ENCODE measurements at places on chromosomes 3 and 15.

GRCh38 chr3:18111796-18112232 lies 313.3 kb downstream of the SATB1 start:
- no peak for DNase-seq

- no peak for DNase-seq
These were observed 5.7 kb downstream of the HMG20A start for GRCh38 chr15:77426377-77426776.

DNA sequence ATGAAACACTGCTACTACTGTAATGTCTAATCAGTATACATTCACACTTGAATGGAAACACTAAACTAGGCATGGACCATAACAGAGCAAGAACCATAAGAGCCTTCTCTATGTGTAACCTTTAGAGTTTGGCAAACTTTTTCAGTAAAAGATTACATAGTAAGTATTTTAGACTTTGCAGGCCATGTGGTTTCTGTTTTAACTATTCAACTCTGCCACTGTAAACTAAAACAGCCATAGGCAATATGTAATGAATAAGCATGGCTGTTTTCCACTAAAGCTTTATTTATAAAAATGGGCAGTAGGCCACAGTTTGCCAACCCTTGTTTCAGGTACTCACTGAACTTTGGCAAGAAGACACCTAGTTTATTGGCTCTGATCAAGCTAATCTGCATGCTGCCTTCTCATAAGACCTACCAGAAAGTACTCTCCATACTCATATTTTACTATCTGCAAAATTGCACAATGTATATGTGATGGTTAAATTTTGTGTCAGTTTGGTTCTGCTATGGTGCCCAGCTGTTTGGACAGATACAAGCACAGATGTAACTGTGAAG lies 46.0 kb downstream of the UACA start:
- no peak for DNase-seq

GRCh38 chr3:9207116-9207763 lies 42.2 kb downstream of the SRGAP3 start:
- no peak for DNase-seq

- no peak for DNase-seq
These were observed 13.4 kb upstream of the ITGA11 start for GRCh38 chr15:68445351-68445750.

GRCh38 chr15:80072285-80072994 lies 13.0 kb downstream of the ZFAND6 start:
- DNase-seq: peak; percentile 21

GRCh38 chr3:170056710-170057454 lies 19.1 kb downstream of the GPR160 start:
- no peak for DNase-seq
